Activated CD4-positive, alpha-beta T cell treated with anti-CD3 and anti-CD28 coated beads, Interleukin-2, amount 50 U/mL, for 4 hours (primary cell): ENCODE measurements at places on chromosomes 4 and X.

GRCh38 chr4:151142758-151143157 is 43.3 kb downstream of the RPS3A start:
- no peak for DNase-seq

- no peak for DNase-seq
These were observed 248.8 kb downstream of the PCDH7 start for GRCh38 chr4:30968926-30969325.

GRCh38 chr4:7241597-7242125 is 49.3 kb downstream of the SORCS2 start:
- no peak for DNase-seq

GRCh38 chr4:26858947-26859401 is 1.7 kb upstream of the STIM2 start:
- no peak for DNase-seq

GRCh38 chr4:11632483-11632882 is 203.8 kb upstream of the HS3ST1 start:
- DNase-seq, result no peak

DNA sequence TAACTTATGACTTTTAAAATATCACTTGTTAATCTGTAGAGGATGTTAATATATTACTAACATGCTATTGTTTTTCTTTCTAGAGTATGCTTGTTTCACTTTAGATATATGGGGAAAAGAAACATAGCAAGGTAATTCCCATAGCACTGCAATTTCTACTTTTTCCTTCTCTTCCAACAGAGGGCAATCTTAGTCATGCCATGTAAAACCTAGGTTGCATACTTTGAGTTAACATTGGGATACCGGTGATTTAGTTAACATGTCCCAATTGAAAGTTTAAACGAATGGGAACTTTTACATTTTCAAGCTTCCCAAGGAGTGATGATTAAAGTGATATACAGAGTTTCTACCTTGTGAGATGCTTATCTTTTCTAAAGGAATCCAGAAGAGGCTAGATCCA is 89.4 kb upstream of the IL13RA1 start:
- no peak for DNase-seq

DNA sequence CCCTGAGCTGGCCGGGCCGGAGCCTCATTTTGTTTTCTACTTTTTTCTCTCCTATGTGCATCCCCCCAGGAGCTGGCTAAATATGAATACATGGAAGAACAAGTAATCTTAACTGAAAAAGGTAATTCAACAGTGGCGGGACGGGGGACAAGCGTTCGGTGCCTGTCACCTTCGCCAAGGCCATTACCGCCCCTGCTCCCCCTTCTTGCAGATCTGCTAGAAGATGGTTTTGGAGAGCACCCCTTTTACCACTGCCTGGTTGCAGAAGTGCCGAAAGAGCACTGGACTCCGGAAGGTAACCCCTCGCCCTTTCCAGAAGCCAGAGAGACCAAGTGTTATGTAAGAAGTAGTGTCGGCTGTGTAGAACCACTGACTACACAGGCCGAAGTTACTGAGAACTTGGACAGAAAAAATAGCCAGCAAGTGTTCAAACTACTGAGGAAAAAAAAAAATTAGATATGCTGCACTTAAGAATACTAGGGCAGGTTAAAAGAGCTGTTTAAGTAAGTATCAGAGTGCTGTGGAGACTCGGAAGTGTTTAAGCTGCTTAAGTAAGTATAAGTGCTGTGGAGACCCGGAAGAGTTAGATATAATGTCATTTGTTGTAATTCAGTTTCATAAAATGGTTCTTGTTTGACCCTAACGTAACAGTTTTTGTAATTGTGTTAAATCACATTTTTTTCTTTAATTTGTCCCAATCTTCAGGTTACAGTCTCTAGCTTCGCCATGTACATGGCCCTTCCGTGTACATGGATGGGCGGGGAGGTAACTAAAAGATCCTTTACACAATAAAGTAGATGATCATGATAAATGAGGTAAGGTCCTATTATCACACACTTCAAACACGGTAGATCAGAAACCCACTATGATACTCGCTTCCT is 856 bp downstream of the SAT1 start:
- no peak for DNase-seq

DNA sequence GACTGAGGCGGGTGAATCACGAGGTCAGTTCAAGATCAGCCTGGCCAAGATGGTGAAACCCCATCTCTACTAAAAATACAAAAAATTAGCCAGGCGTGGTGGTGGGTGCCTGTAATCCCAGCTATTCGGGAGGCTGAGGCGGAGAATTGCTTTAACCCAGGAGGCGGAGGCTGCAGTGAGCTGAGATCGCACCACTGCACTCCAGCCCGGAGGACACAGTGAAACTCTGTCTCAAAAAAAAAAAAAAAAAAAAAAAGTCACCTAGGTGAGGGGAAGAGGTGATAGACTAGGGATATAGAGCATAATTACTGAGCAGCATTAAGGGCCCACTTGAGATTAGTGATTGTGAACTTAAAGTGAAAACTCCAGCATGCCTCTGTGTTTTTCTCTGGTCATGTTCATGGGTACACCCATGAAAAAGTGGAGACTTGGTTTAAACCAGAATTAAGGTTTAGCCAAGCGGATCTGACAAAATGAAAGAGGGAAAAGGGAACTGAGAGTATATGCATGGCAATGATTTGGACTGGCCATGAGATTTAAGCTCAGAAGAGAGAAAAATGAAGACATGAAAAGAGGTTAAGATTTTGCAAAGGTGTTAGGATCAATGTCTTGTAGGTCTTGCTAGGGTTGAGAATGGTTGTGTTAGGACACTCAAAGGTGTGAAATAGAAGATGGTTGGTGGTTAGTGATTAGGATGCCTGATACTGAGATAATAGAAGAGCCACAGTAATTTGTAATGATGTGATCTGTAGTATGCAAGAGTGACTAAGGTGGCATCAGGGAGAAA is 105.0 kb downstream of the RAB28 start:
- DNase-seq, result no peak

DNA sequence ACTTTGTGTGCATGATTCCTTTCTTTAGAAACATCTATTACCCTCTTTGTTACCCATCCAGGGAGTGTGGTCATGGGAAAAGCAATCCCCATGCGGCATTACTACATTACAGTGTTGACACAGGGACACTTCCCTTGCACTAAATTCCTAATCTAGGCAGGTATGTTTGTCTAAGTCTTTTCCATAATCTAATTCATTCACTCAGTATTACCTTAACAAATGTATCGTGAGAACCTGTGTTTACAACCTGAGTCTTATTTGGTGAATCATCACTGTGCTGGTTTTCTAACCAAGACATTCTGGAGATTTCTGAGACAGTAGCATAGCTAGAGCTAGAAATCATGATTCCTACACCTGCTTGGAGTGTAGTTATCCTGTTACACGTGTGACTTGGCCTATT is 326.8 kb downstream of the BMPR1B start:
- DNase-seq, result no peak

DNA sequence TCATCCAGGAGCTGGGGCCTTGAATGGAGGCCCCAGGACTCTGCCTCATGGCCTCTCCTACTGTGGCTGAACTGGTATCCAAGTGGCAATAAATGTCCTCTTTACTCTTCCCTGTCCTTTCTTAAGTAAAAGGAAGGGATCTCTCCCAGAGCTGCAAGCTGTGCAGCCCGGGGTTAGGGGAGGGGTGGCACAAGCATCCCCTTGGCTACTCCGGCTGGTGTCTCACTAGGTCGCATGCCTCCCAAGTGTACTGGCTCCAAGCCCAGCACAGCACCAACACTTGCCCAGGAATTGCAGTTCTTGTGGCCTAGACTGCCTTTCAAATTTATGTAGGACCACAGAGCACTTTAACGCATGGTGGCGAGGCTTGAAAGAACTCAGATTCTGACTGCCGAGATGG is 44.7 kb upstream of the MED14 start:
- no peak for DNase-seq

DNA sequence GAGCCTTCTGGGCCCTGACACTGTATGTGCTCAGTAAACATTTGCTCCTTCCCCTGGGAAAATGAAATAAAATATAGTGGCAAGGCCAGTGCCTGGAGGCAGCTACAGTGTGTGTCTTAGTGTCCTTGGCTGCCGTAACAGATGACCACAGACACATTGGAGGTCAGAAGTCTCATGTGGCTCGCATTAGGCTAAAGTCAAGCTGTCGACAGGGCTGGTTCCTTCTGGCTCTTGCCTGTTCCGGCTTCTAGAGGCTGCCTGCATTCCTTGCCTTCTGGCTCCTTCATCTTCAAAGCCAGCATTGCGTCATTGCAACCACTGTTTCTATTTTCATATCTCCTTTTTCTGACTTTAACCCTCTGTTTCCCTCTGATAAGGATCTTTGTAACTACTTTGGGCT is 83.6 kb upstream of the STX18 start:
- no peak for DNase-seq

GRCh38 chr4:147933316-147933715 is 201.4 kb downstream of the ARHGAP10 start:
- no peak for DNase-seq

DNA sequence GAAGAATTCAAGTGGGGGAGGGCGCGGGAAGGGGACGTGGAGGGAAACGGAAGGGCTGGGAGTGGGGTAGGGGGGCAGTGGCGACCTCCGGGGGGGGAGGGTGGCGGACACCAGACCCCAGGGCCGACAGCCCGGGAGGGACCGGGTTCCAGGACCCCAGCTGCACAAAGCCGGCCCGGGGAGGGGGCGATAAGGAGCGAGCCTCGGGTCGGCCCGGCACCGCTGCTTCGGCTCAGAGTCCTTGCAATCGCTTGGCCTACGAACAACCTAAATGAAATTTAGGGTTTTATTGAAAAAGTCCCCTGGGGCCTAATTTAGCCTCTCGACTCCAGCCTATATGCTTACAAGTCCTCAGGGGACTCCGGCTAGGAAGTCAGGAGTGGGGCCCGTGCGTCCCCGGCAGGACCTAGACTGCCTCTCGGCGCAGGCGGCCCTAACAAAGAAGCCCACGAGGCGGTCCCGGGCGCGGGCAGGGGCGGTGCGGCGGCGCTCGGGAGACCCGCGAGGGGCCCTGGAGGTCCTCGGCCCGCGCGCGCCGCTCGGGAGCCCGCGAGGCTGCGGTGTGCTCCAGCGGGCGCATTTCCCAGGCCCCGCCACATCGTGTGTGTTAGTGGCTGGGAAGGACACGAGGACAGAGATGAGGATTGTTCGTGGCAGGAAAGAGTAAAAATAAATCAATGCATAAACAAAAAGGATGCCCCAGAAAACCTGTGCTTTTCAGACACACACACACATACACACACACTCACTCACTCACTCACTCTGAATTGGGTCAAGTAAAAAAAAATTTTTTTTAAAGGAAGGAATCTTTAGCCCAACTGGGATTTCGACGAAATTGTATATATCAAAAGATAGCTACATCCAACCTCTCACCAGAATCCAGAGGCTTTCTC is 70.0 kb downstream of the MGST2 start:
- DNase-seq, result no peak

GRCh38 chr4:148344352-148344751 is 97.9 kb downstream of the NR3C2 start:
- no peak for DNase-seq

- no peak for DNase-seq
These were observed 57.4 kb downstream of the PSAPL1 start for GRCh38 chr4:7377223-7377865.

DNA sequence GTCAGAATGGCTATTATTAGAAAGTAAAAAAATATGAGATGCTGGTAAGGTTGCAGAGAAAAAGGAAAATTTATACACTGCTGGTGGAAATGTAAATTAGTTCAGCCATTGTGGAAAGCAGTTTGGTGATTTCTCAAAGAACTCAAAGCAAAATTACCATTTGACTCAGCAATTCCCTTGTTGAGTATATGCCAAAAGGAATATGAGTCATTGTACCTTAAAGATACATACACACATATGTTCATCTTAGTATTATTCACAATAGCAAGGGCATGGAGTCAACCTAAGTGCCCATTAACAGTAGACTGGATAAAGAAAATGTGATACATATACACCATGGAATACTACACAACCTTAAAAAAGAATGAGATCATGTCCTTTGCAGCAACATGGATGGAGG is 148.2 kb downstream of the COMMD8 start:
- DNase-seq, result no peak
